ENCODE measurements at places on chromosomes 1 and 21. TPM values are rescaled to one million over a fixed set of nuclear protein-coding genes. Genes with fewer than 3 reads are reported as not detected.

DNA sequence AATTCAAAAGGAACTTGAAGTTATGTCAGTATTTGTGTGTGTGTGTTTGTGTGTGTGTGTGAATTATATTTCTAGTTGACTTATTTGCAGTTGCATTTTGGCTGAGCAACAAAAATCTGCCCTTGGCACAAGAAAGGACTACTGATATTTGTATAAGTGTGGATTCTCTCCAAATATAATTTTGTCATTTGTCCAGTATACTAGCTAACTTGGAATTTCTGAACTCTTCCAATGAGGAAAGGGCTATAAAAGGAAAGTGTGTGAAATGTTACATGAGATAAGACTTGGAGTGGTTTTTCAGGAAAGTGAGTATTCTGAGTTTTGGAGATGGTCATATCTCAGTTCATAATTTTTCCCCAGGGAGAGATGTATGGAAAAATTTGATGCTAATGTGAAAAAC, 1384.1 kb upstream of the B3GALT2 start:
- DNase-seq, result peak; percentile 4
- no peak overlapping the region for H3K27ac ChIP-seq
- H3K27me3 ChIP-seq, result no peaks in the 10 kb centered on the region
- H3K36me3 ChIP-seq, result no peaks in the 10 kb centered on the region
- no peak overlapping the region for H3K4me3 ChIP-seq
- H3K4me1 ChIP-seq, result no peaks in the 10 kb centered on the region

GRCh38 chr21:32705139-32705538, 22.7 kb downstream of the SYNJ1 start:
- H3K27me3 ChIP-seq, result no peaks in the 10 kb centered on the region
- H3K4me1 ChIP-seq, result no peaks in the 10 kb centered on the region
- H3K4me3 ChIP-seq, result no peak overlapping the region
- no peak overlapping the region for H3K27ac ChIP-seq
- peaks cover 2% of the 10 kb centered on the region for H3K36me3 ChIP-seq
- no peak for DNase-seq

GPR3 gene
- 3.6 TPM for polyA plus RNA-seq

DNA sequence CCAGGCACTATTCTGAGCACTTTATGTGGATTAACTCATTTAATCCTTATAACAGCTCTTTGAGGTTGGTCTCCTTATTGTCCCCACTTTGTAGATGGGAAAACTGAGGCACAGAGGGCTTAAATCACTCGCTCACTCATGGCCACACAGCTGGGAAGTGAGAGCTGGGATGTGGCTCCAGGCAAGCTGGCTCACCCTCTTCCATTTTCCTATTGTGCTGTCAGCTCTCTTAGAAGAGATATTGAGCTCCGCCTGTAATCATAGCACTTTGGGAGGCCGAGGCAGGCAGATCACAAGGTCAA, 3.8 kb upstream of the COL8A2 start:
- H3K27me3 ChIP-seq, result peaks cover 22% of the 10 kb centered on the region
- no peaks in the 10 kb centered on the region for H3K36me3 ChIP-seq
- peaks cover 25% of the 10 kb centered on the region for H3K4me1 ChIP-seq
- H3K4me3 ChIP-seq, result no peak overlapping the region
- DNase-seq, result no peak

- DNase-seq, result no peak
- H3K27ac ChIP-seq, result no peak overlapping the region
- H3K4me3 ChIP-seq, result no peak overlapping the region
- H3K36me3 ChIP-seq, result no peaks in the 10 kb centered on the region
Observed at GRCh38 chr1:30447701-30448100, 275.7 kb downstream of the MATN1 start.

GRCh38 chr1:48931506-48932192, 155.0 kb upstream of the BEND5 start:
- no peak overlapping the region for H3K4me3 ChIP-seq
- H3K36me3 ChIP-seq, result no peaks in the 10 kb centered on the region
- DNase-seq, result no peak
- H3K27ac ChIP-seq, result no peak overlapping the region
- H3K27me3 ChIP-seq, result no peaks in the 10 kb centered on the region

GRCh38 chr1:47238935-47239592, 7.0 kb upstream of the TAL1 start:
- H3K27ac ChIP-seq, result no peak overlapping the region
- H3K27me3 ChIP-seq, result peaks cover 48% of the 10 kb centered on the region
- H3K4me1 ChIP-seq, result peaks cover 4% of the 10 kb centered on the region

DNA sequence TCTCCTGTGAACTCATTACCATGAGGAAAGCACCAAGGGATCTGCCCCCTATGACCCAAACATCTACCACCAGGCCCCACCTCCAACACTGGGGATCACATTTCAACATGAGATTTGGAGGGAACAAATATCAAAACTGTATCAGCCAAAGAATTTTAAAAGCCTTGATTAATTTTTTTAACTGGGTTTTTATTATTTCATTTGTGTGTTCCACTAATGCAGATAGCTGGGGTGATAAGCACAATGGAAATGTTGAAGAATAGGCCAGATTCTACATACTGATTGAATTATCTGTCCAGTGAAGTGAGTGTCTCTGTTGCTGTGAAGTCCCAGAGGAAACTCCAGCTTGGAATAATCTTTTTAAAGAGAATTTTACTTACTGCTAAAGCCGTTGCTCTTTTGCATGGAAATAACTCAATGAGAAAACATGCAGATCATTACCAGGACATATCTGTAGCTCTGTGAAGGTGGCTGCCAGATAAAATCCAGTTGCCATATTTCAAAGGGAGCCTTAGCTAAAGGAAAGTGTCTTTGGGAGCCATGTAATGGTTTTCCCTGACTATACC, 44.4 kb upstream of the DHCR24 start:
- no peaks in the 10 kb centered on the region for H3K27me3 ChIP-seq
- H3K27ac ChIP-seq, result no peak overlapping the region
- H3K4me3 ChIP-seq, result no peak overlapping the region
- H3K4me1 ChIP-seq, result no peaks in the 10 kb centered on the region

LRRC38 gene
- polyA plus RNA-seq, result 3.8 TPM

THBS3 gene
- polyA plus RNA-seq, result 57.6 TPM

PLEKHG5 gene
- 25.9 TPM for polyA plus RNA-seq
